ENCODE measurements at places on chromosomes 3 and 15.

DNA sequence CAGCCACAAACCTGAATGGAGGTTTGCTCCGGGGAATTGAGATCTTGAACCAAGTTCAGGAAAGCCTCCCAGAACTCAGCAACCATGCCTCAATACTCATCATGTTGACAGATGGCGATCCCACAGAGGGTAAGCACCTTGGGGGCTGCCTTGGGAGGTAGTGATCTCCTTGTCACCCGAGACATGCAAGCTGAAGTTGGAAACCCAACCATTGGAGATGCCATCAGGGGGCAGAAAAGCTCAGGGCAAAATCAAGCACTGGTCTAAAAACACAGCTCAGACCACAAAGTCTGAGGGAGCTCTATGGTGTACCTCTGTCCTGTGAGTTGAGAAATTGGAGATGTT, 5.8 kb downstream of the ITIH1 start:
- DNase-seq = no peak

DNA sequence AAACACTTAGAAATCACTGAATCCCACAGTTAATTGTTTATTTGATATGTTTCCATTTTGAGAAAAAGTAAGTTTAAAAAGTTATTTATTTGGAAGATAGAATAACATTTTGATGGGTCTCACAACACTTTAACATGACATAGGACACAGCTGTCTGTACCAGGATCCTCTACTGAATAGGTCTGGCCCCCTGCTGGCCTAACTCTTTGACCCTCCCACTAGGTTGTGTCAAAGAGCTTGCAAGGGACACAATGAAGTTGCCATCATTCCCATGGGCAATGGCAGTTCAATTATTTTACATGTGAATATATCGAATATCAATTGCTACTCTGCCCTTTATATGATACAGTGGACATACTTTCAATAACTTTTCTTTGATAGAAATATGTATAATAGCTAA, 138.9 kb downstream of the EPHA3 start:
- DNase-seq = no peak

DNA sequence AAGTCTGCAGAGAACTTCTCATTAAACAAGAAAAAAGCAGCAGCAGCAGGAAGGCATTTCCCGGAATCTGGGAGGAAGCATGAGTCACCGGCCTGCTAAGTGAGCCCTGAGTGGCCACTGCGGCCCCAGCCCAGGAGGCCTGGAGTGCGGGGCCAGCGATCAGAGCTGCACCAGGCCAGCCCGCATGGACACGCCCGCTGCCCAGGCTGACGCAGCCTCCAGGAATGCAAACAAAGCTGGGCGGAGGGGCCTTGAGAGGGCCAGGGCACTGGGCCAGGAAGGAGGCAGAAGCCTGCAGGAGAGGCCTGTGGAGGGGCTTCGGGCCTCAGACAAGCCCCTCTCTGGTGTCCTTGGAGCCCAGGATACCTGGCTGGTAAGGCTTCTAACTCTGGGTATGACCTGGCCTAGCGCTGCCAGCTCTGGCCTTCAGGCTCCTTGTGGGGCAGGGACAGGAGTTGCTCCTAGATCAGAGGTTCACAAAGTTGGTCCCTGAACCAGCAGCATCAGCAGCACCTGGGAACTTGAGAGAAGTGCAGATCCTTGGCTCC, 101.2 kb downstream of the SMAD6 start:
- no peak for DNase-seq

- no peak for DNase-seq
Measured at GRCh38 chr3:142356818-142357217, 91.0 kb downstream of the XRN1 start.

- DNase-seq = no peak
Measured at GRCh38 chr15:90046911-90047392, 45.8 kb downstream of the ZNF710 start.

DNA sequence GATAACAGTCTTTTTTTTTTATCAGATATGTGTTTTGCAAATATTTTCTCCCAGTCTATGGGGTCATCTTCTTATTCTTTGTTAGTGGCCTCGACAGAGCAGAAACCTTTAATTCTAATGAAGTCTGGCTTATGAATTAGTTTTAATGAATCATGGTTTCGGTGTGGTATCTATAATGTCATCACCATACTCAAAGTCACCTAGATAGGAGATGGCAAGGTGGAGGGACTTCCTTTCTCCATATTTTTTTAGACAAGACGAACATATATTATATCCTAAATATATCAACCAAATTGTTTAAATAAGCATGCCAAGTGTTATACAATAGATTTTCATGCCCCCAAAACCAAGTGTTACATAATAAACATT, 60.4 kb downstream of the CD200 start:
- DNase-seq = no peak

GRCh38 chr3:148990236-148990635, 1.1 kb upstream of the GYG1 start:
- no peak for DNase-seq

DNA sequence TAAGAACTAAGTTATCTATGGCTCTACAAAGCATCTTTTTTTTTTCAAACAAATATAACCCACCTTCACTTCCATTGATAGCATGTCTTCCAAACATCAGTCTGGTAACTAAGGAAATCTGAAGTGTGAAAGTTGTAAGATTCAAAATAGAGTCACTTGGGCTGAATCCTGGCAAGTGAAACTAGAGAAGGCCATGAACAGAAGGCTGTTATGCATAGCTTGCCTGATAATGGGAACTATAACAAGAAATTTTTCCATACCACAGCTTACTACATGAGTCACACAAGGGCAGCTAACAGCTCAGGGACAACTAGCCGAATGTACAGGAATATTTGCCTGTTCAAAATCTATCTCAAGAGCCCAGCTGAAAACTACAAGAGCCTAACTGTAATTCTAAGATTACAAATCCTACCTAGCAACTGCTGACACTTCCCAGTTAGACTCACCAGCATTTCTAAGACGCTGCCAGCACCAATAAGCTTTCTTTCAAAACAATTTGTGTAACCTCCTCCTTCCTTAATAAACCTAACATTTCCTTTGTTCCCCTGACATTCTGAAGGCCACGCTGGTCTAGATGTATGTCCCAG, 1066.5 kb downstream of the PLOD2 start:
- no peak for DNase-seq

- no peak for DNase-seq
Measured at GRCh38 chr3:56291953-56292352, 176.3 kb downstream of the ERC2 start.

DNA sequence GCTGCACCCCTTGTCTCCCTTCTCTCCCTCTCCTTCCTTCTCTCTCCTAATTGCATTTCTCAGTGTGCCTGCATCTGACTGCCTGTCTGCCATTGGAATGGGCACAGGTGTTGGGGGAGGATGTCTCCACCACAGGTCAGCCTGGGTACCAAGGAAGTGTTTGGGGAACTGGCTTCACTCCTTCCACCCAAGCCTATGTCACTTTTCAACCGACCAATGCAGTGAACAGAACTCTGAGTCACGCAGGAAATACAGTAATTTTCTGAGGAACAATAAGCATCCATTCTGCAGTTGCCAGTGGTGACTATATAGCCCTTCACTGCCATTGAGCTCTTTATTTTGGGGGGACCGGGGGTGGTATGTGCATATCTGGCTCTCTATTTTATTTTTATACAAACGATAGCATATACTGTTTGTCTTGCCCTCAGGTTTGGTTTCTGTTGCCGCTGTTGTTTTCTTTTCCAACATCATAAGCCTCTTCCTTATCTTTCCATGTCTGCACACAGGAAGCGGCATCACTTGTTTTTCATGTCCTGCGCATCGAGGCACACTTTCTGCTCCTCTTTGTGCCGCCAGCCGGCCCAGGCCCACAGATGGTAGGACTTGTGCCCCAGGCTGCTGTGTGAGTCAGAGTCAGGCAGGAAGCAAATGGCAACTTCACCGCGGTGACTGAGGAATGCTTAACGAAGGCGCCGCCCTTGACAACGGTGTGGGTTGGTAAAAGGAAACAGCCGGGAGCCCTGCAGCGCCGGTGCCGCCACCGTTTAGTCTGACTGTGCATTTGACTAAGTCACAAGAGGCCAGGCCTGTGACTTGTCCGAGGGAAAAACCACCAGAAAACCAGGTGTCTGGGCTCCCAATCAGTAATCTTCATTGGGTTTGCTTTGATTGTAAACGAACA, 21.1 kb upstream of the CDCP1 start:
- DNase-seq = peak; percentile 77

DNA sequence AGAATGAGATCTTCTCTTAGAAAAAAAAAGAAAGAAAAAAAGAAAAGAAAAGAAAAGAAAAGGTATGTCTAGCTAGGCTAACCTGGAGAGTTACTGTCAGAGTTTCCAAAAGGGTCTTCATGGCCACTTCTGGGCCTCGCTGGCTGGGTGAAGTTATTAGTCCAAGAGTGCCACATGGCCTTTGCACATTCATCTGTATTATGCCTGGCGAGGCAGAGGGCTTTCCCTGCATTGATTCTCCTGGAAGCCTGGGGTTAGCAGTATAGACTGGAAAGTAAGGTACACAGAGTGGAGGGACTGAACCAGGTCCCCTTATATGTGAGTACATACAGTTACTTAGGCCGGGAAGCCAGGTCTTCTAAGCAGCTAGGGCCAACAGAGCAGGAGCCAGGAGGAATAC, 54.8 kb upstream of the CGNL1 start:
- no peak for DNase-seq

- DNase-seq = no peak
Measured at GRCh38 chr15:47609693-47610092, 107.6 kb upstream of the SEMA6D start.

GRCh38 chr15:39546842-39547241, 34.0 kb upstream of the THBS1 start:
- DNase-seq = no peak

DNA sequence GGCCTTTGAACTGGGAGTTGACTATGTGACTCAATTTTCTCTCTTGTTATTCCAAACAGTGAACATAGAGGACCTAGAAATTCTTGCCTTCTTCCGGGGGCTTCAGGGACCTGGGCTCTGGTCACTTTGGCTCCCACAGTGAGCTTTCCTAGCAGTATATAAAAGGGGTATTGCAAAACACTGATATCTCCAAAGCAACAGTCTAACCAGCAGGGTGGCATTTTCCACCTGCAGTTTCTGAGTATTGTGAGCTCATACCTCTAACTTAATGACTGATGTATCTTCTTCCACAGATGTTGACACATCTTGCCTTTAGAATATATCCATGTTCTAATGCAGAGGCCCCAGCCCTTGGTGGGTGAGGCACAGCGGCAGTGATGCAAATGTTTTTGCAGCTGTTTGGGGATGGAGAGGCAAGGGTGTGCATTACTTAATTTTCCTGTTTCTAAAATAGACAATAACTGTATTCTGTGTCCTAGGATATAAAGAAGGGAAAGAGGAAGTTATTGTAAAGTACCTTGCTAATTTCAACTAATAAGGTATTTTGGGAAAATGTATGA, 45.7 kb upstream of the ADGRG7 start:
- no peak for DNase-seq

GRCh38 chr3:100075851-100076730, 38.2 kb downstream of the FILIP1L start:
- no peak for DNase-seq

- DNase-seq = peak; percentile 19
Measured at GRCh38 chr3:161371441-161372320, at the start of gene SPTSSB. Gene SPTSSB (minus strand): TSS chr3:161371517. CDS start chr3:161346323, 25,194 bp downstream.

GRCh38 chr3:144270100-144270499, 298.5 kb downstream of the DIPK2A start:
- no peak for DNase-seq

Data from activated effector memory CD4-positive, alpha-beta T cell treated with Interleukin-2 at 50 U/mL for 16 hours (primary cell).